ENCODE measurements at places on chromosomes 5 and 9.

DNA sequence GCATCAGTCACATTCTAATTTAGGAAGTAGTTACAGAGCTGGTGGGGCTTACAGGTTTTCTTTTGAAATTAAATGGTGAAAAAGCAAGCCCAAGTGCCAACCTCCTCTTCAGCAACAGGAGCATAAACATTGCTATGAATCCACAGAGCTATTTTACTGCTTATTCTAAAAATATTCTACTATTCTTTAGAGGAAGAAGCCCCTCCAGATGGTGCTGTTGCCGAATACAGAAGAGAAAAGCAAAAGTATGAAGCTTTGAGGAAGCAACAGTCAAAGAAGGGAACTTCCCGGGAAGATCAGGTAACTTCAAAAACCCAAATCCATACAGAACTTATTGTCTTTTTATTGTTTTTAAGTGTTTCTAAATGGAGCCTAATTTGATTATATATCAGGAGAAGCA is 202.8 kb downstream of the CWC27 start:
- H3K27ac ChIP-seq = no peak overlapping the region
- no peak overlapping the region for H3K4me3 ChIP-seq
- no peak for DNase-seq

DNA sequence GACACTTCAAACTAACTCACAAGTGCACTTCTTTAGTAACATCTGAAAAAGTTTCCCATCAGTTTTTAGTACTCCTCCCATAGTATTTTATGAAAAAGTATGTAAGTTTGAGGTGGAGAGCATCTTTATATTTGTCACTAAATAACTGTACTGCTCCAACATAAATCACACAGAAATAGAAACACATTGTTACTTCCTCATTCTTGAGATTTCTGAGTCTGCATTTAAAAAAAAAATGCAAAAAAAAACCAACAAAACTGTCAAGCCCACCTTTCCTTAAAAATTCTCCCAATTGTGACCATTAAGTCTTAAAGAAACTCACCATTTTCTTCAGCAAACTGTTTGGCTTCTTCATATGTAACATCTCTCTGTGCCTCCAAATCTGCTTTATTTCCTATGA is 18.7 kb downstream of the RAB14 start:
- H3K4me1 ChIP-seq = peaks cover 11% of the 10 kb centered on the region
- no peak for DNase-seq
- peaks cover 11% of the 10 kb centered on the region for H3K36me3 ChIP-seq
- peaks cover 2% of the 10 kb centered on the region for H3K27me3 ChIP-seq

DNA sequence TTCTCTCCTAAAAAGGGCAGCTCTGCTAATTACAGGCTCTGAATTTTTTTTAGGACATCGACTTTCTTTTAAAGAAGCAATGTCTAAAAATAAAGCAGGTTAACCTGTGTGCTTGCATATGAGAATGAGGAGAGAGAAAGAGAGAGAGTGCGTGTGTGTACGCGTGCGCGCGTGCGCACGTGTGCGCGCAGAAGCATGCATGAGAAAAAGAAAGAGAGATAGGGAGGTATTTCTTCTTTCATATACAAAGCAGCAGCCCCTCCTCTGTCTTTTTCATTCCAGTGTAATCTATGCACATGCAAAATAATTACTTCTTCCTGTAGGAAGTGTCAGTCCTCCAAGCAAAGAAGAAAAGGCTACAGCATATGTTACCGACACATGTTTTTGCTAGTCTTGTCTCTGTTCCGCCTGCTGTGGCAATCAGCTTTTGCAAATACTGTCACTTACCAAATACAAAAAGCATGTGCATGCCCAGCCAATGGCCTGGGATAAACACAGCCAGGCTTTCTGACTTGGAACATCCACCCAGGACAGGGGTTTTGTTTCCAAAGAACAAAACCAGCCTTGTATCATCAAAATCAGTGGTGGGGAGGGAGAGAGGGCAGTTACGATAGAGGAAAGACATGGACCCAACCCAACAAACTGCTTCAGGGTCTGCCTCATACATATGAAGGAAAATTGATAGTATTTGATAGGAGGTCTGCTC is 252.3 kb upstream of the SLC24A2 start:
- H3K27ac ChIP-seq = no peak overlapping the region
- H3K36me3 ChIP-seq = no peaks in the 10 kb centered on the region
- H3K27me3 ChIP-seq = no peaks in the 10 kb centered on the region
- DNase-seq = no peak
- no peak overlapping the region for H3K4me3 ChIP-seq
- peaks cover 6% of the 10 kb centered on the region for H3K4me1 ChIP-seq

GRCh38 chr5:107557051-107557658 is 113.6 kb downstream of the EFNA5 start:
- H3K4me1 ChIP-seq = no peaks in the 10 kb centered on the region
- H3K27me3 ChIP-seq = peaks cover 3% of the 10 kb centered on the region
- no peak overlapping the region for H3K27ac ChIP-seq
- DNase-seq = no peak
- no peaks in the 10 kb centered on the region for H3K36me3 ChIP-seq

DNA sequence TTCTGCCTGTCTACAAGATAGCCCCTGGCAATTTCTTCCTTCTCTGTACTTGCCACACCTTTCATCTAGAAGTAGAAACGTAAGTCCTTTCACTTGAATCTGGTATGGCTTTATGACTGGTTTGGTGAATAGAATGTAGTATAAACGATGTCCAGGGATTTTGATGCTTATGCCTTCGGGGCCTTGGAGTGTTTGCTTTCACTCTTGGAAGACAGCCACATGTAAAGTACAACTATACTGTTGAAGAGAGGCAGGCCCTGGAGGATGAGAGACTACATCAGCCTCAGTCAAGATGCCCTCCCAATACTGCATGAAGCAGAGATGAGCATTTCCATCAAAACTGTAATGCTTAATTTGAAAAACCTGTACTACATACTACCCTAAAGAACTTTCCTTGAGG is 553.8 kb upstream of the C9orf72 start:
- DNase-seq = no peak
- no peaks in the 10 kb centered on the region for H3K27me3 ChIP-seq
- no peak overlapping the region for H3K27ac ChIP-seq
- no peak overlapping the region for H3K4me3 ChIP-seq

DNA sequence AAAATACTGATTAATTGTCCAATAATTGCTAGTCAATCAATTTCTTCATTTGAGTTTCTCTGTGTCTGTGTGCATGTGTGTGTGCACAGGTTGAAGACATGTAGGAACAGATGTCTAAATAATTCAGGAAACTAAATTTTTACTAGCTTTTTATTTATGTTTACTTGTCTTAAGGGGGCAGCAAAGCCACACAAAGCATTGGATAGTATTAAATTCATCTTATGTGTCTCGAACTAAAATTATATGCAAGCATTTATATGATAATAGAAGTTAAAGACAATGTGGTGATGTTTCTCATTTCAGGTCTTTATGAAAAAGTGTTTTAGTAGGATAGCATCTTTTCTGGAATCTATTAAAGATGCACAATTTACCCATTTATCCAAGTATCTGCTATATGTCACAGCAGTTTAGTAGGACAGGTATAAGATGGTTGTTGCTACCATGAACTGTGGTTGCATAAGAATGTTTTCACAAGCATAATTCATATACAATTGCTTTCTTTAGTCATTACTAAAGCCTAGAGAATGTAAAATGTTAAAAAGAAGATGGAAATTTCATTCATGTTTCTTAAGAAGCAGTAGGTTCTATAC is 784.6 kb upstream of the NUDT12 start:
- no peak overlapping the region for H3K27ac ChIP-seq
- H3K4me1 ChIP-seq = no peaks in the 10 kb centered on the region
- DNase-seq = no peak
- H3K36me3 ChIP-seq = no peaks in the 10 kb centered on the region
- H3K27me3 ChIP-seq = no peaks in the 10 kb centered on the region
- no peak overlapping the region for H3K4me3 ChIP-seq

GRCh38 chr5:27995867-27996266 is 957.5 kb upstream of the CDH9 start:
- H3K36me3 ChIP-seq = no peaks in the 10 kb centered on the region
- H3K27ac ChIP-seq = no peak overlapping the region
- no peaks in the 10 kb centered on the region for H3K27me3 ChIP-seq
- no peaks in the 10 kb centered on the region for H3K4me1 ChIP-seq
- no peak overlapping the region for H3K4me3 ChIP-seq
- no peak for DNase-seq

DNA sequence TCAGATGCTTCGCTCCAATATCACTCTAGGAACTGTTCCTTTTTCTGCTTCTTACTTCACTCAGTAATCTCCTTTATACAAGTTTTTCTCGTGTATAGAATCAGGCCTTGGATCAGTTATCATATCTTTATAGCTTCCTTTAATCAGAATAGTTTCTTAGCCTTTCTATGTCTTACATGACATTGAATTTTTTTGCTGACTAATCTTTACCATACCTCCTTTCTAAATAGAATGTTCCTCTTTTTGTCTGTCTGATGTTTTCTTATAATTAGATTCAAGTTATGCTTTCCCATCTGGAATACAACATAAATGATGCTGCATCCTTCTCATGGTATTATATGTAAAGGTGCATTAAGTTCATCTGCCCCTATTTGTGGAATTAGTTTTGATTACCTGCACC is 40.2 kb upstream of the TYRP1 start:
- H3K27ac ChIP-seq = no peak overlapping the region
- H3K4me3 ChIP-seq = no peak overlapping the region
- DNase-seq = no peak
- H3K4me1 ChIP-seq = no peaks in the 10 kb centered on the region

All from endothelial cell (in vitro differentiated cells).